ENCODE measurements at places on chromosomes 16 and 17. TPM values are rescaled to one million over a fixed set of nuclear protein-coding genes. Genes with fewer than 3 reads are reported as not detected.

DNA sequence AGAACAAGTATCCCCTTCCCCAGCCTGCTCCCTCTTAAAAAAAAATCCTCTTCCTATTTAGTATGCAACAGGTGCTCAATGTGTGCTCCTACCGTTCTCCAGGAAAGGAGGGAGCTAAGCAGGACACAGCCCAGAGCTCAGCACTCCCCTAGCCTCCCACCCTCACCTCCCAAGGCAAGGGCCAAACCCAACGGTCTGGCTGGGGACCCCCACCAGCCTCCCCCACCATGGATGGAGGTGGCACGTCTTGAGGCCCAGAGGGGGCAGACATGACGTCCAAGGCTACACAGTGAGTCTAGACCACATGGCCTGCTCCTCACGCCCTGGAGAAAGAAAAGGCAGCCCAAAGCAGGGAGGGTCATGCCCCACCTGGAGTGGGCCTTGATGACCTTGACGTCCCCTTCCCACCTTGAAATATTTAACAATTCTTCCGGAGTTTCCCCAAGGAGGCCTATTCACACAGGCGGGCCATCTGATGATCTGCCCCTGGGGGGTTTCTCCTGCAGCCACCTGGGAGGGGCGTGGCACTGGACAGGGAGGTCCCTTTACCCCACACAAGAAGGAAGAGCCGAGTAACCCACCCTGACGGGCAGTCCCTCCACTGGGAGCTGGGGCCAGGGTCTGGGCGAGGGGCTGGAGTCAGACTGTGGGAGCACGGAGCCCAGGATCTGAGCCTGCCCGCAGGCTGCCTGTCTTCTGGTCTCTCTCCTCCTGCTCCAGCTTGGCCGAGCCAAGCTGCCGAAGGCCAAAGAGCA, 89.4 kb upstream of the CBX4 start:
- H3K27me3 ChIP-seq = peaks cover 29% of the 10 kb centered on the region
- H3K4me3 ChIP-seq = no peak overlapping the region
- H3K27ac ChIP-seq = no peak overlapping the region

DNA sequence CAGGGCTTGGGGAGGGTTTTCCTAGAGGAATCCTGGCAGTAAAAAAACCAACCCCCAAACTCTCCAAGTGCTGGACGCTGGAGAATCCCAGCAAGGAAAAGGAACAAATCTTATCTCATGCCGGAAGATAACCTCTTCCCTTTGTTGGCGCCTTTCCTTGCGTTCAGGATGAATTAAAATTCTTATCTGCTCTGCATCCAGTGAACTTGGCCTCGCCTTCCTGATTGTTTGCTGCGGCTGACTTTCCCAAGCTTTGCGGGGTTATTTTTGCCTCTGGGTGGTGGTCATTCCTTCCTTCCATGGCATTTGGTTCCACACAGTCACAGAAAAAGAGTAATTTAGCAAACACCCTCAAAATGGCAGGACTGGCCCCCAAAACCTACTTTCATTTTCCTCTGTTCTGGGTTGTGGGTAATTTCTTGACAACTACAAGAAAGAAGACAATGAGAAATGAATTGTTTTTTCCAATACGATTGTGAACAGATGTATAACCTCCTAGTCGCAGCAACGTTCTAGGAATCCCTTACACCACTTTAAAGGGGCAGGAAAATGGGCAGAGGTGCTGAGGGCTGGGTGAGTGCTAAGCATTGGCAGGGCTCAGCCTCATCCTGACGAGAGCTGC, 77.8 kb downstream of the MRC2 start:
- peak; percentile 47 for DNase-seq
- H3K4me3 ChIP-seq = no peak overlapping the region
- H3K27me3 ChIP-seq = no peaks in the 10 kb centered on the region
- H3K4me1 ChIP-seq = peaks cover 9% of the 10 kb centered on the region
- H3K27ac ChIP-seq = no peak overlapping the region

GRCh38 chr17:48093341-48094045, 7.8 kb downstream of the CBX1 start:
- H3K27ac ChIP-seq = no peak overlapping the region
- no peak overlapping the region for H3K4me3 ChIP-seq
- DNase-seq = no peak
- H3K36me3 ChIP-seq = no peaks in the 10 kb centered on the region
- no peaks in the 10 kb centered on the region for H3K4me1 ChIP-seq

GRCh38 chr16:83328936-83329335, 478.8 kb upstream of the HSBP1 start:
- no peaks in the 10 kb centered on the region for H3K27me3 ChIP-seq
- no peaks in the 10 kb centered on the region for H3K36me3 ChIP-seq
- no peaks in the 10 kb centered on the region for H3K4me1 ChIP-seq
- H3K27ac ChIP-seq = no peak overlapping the region

- H3K27me3 ChIP-seq = no peaks in the 10 kb centered on the region
- H3K27ac ChIP-seq = peak overlapping the region; percentile 74
- peaks cover 7% of the 10 kb centered on the region for H3K4me1 ChIP-seq
- peak overlapping the region; percentile 88 for H3K4me3 ChIP-seq
- no peaks in the 10 kb centered on the region for H3K36me3 ChIP-seq
Observed at GRCh38 chr17:64662774-64663367, 764 bp upstream of the SMURF2 start.

DNA sequence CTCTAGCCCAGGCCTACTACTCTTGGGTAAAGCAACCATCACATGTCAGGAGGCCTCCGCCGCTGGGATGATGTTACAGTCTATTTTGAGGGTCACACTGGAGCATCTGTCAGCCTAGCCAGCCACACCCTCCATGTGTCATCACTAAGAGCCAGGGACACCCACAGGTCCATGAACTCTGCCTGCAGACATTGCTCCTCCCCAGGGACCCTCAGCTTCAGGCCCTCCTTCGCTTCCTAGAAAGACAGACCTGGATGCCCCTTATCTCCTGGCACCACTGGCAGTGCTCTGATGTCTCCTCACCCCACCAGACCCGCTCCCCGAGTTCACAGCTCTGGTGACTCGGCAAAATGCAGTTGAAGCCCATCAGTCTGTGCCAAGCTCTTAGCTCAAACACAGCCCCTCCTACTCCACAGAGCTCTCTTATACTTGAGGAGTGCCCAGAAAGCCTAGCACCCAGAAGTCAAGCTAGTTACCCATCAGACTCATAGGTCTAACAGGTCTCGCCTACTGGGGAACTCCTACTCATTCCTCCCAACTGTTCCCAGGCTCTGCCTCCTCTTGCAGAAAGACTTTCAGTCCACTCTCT, 5.9 kb downstream of the RANBP10 start:
- H3K27ac ChIP-seq = no peak overlapping the region
- DNase-seq = no peak
- no peak overlapping the region for H3K4me3 ChIP-seq
- H3K27me3 ChIP-seq = no peaks in the 10 kb centered on the region
- H3K4me1 ChIP-seq = peaks cover 6% of the 10 kb centered on the region
- H3K36me3 ChIP-seq = peaks cover 2% of the 10 kb centered on the region

DNA sequence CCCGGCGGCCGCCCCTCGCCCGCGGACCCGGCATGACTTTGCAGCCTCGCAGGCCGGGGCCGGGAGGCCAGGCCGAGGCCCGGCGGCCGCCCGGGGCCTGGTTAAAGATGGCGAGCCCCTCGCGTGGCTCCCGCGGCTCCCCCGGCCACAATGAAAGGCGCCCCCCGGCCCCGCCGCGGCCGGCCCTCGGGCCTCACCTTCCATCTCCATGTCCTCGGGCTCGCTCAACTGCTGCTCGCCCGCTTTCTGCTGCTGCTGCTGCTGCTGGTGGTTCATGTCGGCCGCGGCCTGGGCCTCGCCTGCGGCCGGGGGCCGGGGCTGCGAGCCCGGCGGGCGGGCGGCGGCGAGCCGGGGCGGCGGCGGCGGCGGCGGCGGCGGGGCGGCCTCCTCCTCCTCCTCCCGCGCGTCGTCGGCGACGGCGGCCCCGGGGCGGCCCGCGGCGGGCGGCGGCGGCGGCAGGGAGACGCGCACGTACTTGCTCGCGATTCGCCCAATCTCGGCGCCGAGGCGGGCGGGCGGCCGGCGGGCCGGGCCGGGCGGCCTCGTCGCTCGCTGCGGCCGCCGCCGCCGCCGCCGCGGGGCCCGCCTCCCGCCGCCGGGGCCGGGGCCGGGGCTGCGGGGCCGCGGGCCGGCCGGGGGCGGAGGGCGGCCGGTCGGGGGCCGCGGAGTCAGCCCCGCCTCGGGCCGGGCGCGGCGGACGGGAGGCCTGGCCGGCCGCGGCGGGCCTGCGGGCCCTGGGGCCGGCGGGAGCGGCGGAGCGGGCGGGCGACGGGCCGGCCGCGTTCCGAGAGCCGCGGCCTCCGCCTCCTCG, 491 bp downstream of the USP7 start:
- no peaks in the 10 kb centered on the region for H3K36me3 ChIP-seq
- no peaks in the 10 kb centered on the region for H3K27me3 ChIP-seq
- H3K4me3 ChIP-seq = peak overlapping the region; percentile 93
- H3K27ac ChIP-seq = no peak overlapping the region
- DNase-seq = peak; percentile 22
- H3K4me1 ChIP-seq = peaks cover 25% of the 10 kb centered on the region

DNA sequence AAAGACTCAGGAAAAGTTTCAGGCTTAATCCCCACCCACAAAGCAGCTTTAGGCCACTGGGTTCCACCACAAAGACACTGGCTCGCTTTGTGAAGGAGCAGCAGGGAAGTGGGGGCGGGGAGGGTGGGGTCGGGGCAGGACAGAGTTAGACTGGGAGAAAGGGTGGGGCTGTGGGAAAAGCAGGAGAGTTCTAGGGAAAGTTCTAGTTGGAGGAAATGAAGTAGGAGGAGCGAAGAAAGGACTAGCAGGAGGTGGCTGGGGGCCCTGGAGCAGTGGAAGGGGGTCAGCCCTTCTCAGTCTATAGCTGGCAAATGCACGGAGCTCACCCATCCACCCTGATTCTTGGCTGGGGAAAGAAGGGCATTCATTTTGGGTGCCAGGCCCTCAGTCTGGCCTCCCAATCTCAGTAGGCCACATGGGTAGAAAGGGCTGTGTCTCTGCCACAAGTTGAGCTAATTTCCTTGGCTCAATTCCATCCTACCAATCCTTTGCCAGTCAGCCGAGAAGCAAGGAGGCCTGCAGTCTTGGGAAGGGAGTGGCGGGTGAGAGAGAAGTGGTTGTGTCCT, 4.6 kb downstream of the INPP5K start:
- peaks cover 6% of the 10 kb centered on the region for H3K36me3 ChIP-seq
- no peak overlapping the region for H3K27ac ChIP-seq
- no peak for DNase-seq

DNA sequence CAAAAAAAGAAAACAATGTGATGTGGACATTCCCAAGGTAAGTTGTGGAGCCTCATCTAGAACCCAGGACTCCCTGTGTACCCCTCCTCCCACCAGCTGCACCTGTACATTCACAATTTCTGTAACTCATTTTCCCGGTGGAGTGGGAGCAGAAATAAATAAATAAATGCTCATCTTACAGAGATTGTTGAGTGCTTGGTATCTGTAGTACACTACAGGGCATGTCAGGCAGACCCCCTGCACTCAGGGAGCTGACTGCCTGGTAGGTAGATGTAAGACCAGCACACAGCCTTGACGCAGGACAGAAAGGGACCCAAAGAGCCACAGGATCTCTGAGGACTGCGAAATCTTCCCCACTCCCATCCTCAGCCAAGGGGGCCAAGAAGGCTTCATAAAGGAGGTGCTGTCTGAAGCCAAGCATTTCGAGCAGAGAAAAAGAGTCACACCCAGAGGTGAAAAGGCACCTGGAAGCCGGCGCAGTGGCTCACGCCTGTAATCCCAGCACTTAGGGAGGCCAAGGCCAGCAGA, 6.5 kb downstream of the EIF1 start:
- H3K27ac ChIP-seq = no peak overlapping the region
- no peak overlapping the region for H3K4me3 ChIP-seq
- H3K27me3 ChIP-seq = no peaks in the 10 kb centered on the region

OR1A1 gene
- not detected for total RNA-seq

GRCh38 chr16:30664616-30665109, 6.4 kb downstream of the FBRS start:
- H3K36me3 ChIP-seq = peaks cover 54% of the 10 kb centered on the region
- no peaks in the 10 kb centered on the region for H3K27me3 ChIP-seq
- H3K27ac ChIP-seq = no peak overlapping the region
- DNase-seq = no peak

TPPP3 gene
- total RNA-seq = 3.8 TPM

DNA sequence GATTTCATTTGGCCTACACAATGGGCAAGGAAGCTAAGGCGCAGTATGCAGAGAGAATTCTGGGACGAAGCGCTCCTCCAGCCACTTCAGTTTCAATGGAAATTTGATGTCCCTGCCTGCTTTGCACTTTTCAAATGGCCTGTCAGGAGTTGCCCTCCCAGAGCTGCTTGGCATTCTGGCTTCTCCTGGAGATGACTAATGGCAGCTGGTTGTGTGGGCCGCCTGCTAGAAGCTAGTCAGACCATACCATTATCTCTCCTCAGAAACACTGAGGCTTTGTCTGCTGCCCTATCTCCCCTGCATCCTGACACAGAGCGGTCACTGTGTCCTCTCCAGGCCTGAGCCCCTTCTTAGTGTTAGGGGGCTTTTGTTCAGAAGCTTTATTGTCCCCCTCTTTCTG, 180.1 kb downstream of the SPECC1 start:
- H3K27ac ChIP-seq = no peak overlapping the region
- no peak overlapping the region for H3K4me3 ChIP-seq
- no peaks in the 10 kb centered on the region for H3K36me3 ChIP-seq

GRCh38 chr16:81608523-81609209, 164.1 kb downstream of the CMIP start:
- H3K27ac ChIP-seq = no peak overlapping the region
- no peaks in the 10 kb centered on the region for H3K27me3 ChIP-seq
- H3K4me3 ChIP-seq = no peak overlapping the region
- no peaks in the 10 kb centered on the region for H3K36me3 ChIP-seq
- DNase-seq = peak; percentile 62

- DNase-seq = peak; percentile 78
- H3K4me1 ChIP-seq = peaks cover 3% of the 10 kb centered on the region
- no peak overlapping the region for H3K4me3 ChIP-seq
Observed at GRCh38 chr17:77096570-77097214, 44.1 kb upstream of the SEC14L1 start.

MGAT5B gene
- 0.17 TPM for total RNA-seq

- no peak overlapping the region for H3K4me3 ChIP-seq
- no peaks in the 10 kb centered on the region for H3K4me1 ChIP-seq
- no peak for DNase-seq
- H3K36me3 ChIP-seq = no peaks in the 10 kb centered on the region
Observed at GRCh38 chr16:66359811-66360608, 6.5 kb upstream of the CDH5 start.

DNA sequence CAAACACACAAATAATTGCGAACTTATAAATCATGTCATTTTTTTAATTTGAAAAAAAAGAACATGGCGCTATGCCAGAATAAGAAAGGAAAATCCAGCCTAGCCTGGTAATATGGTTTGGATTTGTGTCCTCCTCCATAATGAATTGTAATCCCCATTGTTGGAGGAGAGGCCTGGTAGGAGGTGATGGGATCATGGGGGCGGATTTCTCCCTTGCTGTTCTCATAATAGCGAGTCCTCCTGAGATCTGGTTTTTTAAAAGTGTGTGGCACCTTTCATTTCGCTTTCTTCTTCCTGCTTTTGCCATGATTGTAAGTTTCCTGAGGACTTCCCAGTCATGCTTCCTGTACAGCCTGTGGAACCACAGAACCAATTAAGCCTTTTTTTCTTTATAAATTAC, 65.9 kb upstream of the TANC2 start:
- no peak overlapping the region for H3K4me3 ChIP-seq
- no peaks in the 10 kb centered on the region for H3K27me3 ChIP-seq
- H3K36me3 ChIP-seq = no peaks in the 10 kb centered on the region
- H3K27ac ChIP-seq = no peak overlapping the region
- H3K4me1 ChIP-seq = no peaks in the 10 kb centered on the region

ITGB3 gene
- 13.1 TPM for total RNA-seq

Measured in fibroblast of lung (primary cell).